ENCODE measurements at places on chromosomes 11 and 22.

- no peak for DNase-seq
Observed at GRCh38 chr22:23675502-23676415, 15.1 kb upstream of the RGL4 start.

DNA sequence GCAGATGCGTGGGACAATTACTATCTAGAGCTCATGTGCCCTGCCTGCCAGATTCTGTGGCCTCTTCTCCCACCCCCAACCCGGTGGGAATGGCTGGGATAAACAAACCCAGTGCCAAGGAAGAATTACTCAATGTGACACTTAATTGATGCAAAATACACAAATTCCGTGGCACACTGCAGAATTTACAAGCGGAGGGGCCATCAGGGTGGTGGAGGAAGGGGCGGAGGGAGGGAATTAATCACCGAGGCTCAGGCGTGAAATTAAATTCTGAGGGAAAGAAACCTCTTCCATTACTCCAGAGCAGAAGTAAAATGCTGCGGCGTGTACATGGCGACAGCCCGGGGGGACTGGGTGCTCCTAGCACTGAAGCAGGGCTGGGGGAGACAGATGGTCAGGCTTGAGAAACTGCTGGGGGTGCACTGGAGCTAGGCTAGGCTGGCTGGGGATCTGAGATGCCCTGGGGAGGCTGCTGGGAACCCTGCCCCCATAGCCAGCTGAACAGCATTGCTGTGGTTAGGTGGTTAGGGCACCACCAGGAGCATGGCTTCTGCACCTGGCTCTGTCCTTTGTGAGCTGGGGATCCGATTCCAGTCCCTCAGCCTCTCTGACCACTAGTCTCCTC, 200.6 kb downstream of the CEP164 start:
- DNase-seq: no peak

DNA sequence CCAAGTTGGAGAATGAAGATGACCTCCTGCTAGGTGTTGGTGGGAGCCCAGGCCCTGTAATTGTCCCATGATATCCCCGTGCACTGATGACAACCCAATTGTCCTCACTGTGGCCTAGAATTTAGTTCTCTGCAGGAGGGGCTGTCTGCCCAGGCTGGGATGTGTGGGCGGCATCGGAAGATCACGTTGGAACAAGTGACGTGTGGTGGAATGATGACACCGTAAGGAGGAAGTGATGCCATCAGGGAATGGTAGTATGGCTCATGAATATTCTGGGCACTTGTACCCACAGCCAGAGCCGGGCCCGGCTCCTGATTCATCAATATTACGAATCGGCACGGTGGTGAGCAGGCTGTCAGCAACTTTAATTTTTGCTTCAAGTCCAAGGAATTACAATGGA, 111.6 kb downstream of the MIAT start:
- no peak for DNase-seq

DNA sequence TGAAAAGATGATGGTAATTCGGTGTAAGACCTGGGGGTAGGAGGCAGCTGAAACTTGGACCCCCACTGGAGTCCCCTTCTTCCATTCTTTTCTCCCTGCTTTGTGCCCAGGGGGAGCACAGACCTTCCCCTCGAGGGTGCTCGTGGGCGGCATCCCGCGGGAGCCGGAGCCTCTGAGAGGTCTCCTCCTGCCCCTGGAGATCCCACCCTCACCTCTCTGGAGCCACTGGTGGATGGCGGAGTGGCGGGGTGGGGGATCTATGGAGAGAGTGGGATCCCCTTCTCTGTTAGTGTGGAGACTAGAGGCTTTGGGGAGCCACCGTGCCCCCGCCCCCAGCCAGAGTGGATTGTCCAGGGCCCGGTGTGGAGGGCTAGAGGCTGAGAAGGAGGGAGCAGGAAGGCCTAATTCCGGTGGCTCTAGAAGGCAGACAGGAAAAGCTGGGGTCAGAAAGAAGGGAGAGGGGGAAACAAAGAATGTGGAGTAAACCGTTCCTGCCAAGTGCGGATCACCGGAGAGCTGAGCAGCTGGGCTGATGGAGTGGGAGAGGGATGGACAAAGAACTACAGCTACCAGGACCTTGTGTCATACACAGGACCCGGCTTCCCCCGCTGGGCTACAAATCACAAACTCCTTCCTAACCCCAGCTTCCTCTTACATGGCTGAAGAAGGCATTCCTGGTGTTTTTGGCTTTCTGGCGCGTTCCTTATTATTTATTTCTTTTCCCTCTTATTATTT, 41.9 kb downstream of the KCNJ1 start:
- DNase-seq: no peak

DNA sequence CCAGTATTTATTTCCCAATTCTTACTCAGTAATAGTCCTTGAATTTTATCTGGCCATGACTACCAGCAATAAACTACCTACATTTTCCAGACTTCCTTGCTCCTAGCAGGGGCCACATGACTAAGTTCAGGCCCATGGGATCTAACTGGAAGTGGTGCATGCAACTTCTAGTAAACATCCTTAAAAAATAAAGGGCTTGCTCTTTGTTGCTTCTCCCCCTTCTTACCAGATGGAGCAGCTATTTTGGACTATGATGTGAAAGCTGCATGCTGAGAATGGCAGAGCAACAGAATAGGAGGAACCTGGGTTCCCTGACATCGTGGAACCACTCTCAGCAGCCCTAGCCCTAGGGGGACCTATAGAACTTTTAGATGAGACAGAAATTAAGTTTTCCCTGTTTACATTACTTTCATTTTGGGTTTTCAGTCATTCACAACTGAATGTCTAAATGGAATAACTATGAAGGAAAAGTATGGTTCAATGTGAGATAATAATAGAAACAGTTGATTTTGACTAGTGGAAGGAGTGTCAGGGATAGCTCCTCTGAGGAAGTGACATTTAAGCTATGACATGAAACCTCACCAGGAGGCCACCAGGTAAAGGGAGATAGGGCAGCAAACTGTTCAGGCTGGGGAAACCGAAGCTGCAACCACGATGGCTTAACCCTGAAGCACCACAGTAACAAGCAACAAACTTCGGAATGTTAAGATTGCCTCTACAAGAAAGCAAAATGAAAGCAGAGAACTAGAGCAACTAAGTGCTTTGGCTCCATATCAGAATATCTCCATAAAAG, 48.9 kb downstream of the PHF21A start:
- DNase-seq: no peak
